Stimulated activated CD8-positive, alpha-beta memory T cell treated with anti-CD3 and anti-CD28 coated beads, Interleukin-15, amount 100 ng/mL, for 4 hours (primary cell): ENCODE measurements at places on chromosomes 4 and X.

- peak; percentile 13 for DNase-seq
These were observed 519.5 kb downstream of the BCOR start for GRCh38 chrX:39577985-39578869.

DNA sequence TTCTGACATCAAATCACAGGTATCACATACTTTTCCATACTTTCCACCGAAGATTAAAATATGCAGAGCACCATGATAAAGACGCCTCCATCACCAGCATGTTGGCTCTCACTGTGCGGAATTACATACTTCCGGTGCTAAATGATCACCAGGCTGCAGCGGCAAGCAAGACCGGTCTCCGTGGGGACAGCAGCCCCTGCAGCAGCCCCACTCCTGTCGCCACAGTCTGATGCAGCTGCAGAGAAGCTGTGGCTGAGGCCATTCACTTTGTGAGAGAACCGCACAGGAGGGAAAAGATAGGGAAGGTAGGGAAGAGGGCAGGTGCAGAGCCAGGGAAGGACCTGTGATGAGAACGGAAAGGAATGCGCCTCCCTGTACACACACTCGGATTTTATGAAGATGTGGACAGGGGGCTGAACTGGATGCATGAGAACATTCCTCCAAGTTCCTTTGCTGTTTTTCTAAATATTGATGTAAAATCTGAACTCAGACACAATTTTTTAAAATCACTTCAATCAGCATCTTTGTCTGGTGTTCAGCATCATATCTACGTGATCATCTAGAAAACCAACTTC lies 38.3 kb downstream of the AFAP1 start:
- no peak for DNase-seq

- DNase-seq: no peak
These were observed 131.9 kb upstream of the GPRIN3 start for GRCh38 chr4:89439533-89439932.

DNA sequence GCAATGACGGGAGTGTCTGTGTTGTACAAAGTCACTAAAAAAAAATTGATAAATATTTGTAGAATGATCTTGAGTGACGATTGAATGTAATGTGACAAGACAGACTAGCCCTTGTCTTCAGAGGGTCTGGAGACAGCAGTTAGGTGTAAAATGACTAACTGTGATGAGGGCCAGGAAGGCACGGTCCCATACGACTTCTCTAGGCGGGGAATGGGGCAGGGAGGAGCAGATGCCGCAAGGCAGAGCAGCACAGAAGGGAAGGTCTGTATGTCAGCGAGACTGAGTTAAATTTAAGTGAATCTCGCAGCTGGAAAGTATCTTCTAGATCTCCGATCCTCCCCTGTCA lies 405 bp downstream of the CENPE start:
- DNase-seq: no peak

DNA sequence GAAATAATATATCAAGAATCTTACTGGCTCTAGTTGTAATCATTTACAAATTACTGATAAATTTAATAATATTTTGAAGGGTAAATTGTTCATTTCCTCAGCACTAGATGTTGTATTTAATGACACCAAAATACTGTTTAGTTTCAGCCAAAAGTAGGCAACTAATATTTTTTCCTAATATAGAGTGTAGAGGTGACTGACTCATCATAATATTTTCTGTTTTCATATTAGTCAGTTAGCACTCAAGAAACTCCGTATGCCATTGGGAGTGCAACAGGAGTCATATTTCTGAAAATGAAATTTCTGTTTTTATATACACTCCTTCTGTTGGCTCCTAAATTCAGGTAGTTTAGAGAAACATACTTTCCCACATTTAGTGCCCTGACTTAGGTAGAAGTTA lies 36.6 kb upstream of the PTPN13 start:
- DNase-seq: no peak

- no peak for DNase-seq
These were observed 276.5 kb upstream of the CTSO start for GRCh38 chr4:156230176-156230575.

- DNase-seq: no peak
These were observed 204.7 kb upstream of the STK26 start for GRCh38 chrX:131818297-131818936.

GRCh38 chrX:84240848-84241565 lies 53.0 kb upstream of the RPS6KA6 start:
- DNase-seq: no peak
